Fibroblast of skin of back (primary cell): ENCODE measurements at places on chromosomes 3 and 15.
A peak's percentile ranks its signal among the peaks of the same experiment; 100 is the strongest.

- no peak for DNase-seq
Measured at GRCh38 chr15:64833690-64834089, 8.0 kb upstream of the PLEKHO2 start.

- DNase-seq: peak; percentile 48
Measured at GRCh38 chr15:83283138-83283812, 1.2 kb downstream of the BNC1 start.

GRCh38 chr15:69590201-69590710, 137.6 kb downstream of the RPLP1 start:
- DNase-seq: no peak

GRCh38 chr3:168295027-168295426, 199.3 kb upstream of the GOLIM4 start:
- DNase-seq: no peak

DNA sequence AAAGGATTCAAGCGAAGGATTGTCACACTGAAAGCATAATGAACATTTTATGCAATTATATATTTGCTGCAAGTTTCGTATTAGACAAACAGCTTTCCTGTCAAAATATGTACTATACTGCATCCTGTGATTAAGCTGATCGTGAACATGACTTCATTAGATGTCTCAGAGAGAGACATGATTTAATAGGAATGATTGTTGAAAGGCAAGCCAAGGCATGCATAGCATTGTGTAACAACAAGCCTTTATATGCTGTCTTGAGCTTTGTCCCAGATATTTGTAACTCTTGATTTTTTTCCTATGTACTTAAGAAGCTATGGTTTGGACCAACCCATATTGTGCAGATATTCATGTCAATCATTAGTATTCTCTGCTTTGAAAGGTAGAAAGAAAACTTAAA, 309.1 kb downstream of the KCNH8 start:
- DNase-seq: no peak

GRCh38 chr15:27549746-27550145, 549.4 kb downstream of the OCA2 start:
- DNase-seq: no peak

DNA sequence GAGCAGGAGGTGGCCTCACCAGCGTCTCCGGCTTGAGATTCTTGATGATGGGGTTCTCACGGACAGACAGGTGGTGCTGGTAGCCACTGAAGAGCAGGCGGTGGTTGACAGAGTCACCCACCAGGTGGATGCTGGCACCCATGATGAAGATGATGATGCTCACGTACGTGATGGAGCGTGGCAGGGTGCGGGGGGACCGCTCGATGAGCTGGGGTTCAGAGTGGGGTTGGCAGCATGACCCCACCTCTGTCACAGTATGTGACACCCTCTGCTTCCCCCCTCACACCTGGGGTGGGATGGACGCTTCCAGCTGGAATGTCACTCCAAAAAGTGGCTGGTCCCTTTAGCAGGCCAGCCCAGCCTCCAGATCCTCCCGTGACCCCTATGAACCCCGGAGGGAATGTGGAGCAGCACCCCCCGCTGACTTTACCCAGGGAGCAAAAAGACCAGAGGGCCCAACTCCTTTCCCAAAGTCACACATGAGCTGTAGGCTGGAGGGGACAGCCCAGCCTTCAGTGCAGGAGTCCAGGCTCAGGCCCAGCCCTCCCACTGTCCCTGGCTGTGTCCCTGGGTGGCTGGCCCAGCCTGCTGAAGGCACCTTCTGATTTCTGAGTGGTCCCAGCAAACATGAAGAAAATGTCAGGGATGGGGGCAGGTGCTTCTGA, 6.7 kb upstream of the CALML4 start:
- DNase-seq: no peak

- peak; percentile 51 for DNase-seq
Measured at GRCh38 chr3:122415104-122415744, 638 bp downstream of the WDR5B start.

- DNase-seq: no peak
Measured at GRCh38 chr3:60386306-60386705, 864.9 kb downstream of the FHIT start.

DNA sequence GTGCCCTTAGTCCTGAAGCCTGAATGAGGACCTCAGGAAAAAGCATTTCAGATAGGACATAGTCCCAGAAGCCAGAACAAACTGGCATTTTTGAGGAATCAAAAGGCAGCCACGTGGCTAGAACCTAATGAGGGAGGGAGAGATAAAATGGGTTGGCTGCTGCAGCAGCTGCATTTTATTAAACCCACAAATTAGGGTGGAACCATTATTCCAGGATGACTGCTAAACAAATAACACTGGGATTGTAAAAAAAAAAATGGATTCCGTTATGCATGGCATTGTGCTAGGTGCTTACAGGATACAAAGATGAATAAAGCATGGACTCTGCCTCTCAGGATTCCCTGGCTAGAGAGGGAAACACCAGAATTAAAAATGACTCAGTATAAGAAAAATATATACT, 141.5 kb downstream of the SATB1 start:
- no peak for DNase-seq

DNA sequence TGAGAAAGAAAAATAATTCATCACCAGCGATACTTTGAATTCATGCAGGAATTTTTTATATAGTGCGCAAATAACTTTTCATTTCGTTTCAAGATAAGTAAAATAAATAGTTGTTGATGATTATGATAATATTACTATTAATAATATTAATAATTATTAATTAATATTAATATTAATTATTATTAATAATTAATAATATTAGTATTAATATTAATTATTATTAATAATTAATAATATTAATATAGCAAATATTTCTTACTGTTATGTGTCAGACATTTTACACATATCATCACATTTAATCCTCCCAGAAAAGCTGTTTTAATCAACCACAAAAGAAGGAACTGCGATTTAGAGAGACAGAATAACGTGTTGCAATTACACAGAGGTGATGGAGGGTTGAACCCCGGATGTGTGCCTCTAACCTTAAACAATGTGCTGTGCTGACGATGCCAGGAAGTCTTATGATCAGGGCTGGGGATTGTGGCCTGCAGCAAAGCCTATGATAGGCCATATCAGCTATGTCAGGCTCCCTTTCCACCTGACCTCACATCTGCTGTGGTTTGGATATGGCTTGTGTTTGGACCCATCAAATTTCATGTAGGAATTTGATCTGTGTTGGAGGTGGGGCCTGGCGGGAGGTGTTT, 263.5 kb upstream of the NR2F2 start:
- no peak for DNase-seq

GRCh38 chr3:116033516-116033915, 410.2 kb downstream of the GAP43 start:
- DNase-seq: no peak

DNA sequence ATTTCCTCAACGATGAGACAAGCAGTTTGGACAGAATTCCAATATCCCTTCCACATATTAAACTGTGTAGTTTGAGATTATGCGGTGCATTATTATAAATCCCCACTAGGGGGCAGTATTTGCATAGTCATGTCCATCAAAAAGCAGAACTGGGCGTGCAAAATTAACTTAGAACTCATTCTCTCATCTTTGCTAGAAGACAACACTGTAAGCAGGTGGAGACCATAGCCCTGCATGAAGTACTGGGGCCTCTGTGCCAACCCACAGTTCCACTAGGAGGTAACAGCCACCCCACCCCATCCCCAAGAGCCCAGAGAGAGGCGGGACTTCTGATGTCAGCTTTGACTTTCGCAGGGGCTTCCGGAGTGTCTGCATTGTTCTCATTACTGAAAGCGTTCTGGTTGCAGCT, 106.6 kb upstream of the TMC3 start:
- DNase-seq: peak; percentile 66

DNA sequence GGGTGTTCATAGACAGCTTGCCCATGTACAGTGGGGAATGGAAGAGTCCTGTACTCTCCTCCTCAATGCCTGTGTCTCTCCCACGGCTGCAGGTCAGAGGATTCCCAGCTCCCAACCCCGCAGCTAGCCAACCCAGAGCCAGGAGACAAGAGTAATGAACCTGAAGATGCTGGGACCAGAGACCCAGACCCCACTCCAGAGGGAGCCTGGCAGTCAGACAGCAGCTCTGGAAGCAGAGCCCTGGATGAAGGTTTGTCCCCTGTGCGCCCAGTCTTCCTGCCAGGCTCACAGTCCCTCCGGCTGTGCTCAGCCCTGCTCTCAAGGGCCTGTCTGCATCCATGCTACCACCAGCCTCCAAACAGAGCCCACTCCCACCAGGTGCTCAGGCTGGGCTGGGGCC, 29.5 kb downstream of the EFCC1 start:
- DNase-seq: no peak

GRCh38 chr3:120167488-120167887, 73.2 kb upstream of the GSK3B start:
- DNase-seq: no peak

DNA sequence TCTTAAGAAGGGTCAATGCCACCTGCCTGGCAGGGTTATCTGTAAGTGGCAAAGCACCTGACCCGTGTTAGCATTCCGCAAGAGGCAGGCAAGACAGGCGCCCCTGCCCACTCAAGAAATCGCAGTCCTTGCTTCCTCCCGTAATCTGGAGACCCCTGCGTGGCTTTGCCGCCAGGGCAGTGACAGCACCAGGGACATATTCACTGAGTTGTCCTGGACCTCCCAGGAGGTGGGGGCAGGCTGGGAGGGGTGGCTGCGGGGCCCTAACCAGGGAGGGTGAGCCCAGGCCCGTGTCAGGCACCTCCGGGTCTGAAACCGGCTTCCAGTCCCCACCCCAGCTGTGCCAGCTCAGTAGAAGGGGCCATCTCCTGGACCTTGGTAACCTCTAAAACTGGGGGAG, 15.8 kb upstream of the SEC13 start:
- no peak for DNase-seq

- DNase-seq: no peak
Measured at GRCh38 chr3:191123231-191123630, 75.8 kb upstream of the OSTN start.

GRCh38 chr3:61829722-61830350, 268.5 kb downstream of the PTPRG start:
- peak; percentile 18 for DNase-seq

DNA sequence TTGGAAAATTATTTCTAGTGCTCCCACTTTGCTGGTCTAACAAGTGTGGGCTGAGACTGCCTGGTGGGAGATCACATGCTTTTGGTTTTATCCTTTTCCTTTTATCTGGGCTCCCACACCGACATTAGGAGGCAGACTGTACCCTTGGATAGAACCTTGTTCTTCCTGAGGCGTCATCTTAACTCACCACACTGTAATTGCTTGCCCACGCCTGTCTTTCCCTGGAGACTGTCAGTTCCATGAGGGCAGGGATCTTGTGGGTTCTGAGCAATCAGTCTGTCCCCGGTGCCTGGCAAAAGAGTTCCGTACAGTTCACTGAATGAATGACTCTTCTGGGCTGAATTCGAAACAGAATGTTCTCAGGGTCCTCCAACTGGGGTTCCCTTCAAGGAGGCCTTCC, 124.6 kb upstream of the ABHD17C start:
- no peak for DNase-seq

GRCh38 chr3:15754047-15754446, 43.7 kb downstream of the ANKRD28 start:
- peak; percentile 77 for DNase-seq

DNA sequence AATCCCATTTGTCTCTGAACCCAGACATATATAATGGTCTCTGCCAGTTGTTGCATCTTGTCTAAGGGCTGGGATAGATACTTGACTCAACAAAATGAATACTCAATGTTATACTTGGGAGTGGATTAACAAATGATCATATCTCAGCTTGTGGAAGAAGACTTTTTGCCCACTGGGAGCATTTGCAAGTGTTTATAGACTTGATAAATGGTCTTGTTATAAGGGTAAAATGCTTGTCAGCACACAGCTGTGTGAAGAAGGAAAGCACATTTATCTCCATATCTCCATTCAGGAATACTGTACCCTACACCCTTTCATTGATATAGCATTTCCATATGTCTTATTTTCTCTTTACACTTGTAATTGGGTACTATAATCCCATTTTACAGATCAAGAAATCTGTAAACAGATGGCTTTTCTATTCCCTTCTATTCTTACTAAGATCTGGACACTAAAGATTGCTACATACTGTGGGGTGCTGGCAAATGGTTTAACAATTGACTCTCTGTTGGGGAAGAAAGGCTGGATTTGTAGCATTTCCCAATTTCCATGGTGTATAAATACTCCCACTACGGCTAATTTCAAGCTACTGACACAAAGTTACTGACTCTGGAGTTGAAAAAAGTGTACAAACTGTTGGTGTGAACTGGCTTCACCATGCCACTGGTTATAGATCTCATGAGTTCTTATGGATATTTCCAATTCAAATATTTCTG, 154.6 kb downstream of the CHST2 start:
- no peak for DNase-seq

GRCh38 chr3:51386852-51387229, 1.8 kb downstream of the MANF start:
- DNase-seq: no peak

GRCh38 chr3:16828815-16829214, 55.9 kb upstream of the PLCL2 start:
- peak; percentile 51 for DNase-seq

DNA sequence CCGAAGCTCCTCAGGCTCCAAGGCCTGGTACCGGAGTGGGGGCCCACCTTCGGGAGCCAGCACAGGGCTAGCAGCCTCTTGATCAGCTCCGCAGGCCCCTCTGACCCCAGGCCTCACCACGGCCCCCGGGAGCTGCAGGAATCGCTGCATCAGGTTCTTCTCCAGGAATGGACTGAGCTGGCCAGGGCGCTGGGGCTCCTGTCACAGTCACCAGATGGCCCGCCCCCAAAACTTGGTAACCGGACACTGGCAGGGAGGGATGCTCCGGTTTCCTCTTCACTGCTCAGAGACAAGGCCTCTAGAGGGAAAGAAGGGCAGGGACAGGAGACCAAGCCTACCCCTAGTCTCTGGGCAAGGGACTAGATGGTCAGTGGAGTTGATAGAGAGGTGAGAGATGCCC, 9.9 kb downstream of the AP3B2 start:
- DNase-seq: peak; percentile 9

- DNase-seq: no peak
Measured at GRCh38 chr3:45488591-45488990, 100.2 kb downstream of the LARS2 start.

DNA sequence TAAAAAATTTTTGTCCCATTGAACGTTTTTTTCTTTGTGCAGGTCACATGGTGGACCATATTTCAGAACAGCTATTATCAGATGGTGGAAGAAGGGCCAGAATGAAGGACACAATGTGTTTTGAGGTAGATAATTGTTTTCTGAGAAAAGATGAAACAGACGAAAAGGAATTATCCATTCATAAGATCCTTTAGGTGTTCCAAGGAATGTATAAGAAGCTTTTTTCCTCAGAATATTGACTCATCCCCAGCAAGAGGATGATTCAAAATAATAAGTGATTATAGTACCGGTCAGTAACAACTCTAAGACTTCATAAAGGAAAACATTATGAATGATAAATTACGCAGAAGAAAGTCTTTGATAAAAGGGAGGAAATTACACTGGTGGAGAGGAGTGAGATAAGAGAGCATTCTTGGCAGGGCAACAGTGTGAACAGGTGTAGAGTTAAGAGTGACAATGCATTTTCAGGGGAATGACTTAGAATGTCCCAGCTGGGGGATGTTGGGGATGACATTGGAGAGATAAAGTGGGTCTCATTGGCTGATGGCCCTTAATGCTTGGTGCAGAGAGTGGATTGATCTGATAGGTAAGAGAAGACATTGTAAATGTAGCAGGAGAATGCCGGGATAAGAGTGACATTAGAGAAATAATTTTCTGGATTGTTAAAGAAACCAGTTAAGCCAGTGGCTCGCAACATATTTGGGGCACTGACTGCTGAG, 27.0 kb upstream of the AQP9 start:
- DNase-seq: no peak
